ENCODE measurements at places on chromosomes 7 and 10.

- no peak for DNase-seq
Measured at GRCh38 chr10:14667781-14668180, 106.9 kb downstream of the FAM107B start.

- DNase-seq: no peak
Measured at GRCh38 chr7:128108641-128109423, 77.6 kb upstream of the LRRC4 start.

DNA sequence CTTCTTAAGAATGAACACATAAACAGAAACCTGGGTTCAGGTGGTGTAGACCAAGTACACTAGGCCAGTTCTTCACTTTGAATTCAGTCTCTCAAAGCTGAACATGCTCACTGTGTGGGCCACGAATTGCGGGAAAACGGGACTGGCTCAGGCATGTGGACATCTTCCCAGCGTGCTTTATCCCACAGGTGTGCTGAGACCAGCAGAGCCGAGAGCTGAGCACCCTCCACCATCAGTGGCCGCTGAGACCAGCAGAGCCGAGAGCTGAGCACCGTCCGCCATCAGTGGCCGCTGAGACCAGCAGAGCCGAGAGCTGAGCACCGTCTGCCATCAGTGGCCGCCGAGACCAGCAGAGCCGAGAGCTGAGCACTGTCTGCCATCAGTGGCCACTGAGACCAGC is 265.4 kb downstream of the DNAJB6 start:
- DNase-seq: no peak

GRCh38 chr10:95767884-95768556 is 12.1 kb downstream of the ENTPD1 start:
- DNase-seq: no peak

GRCh38 chr10:122336332-122336731 is 38.2 kb upstream of the PLEKHA1 start:
- no peak for DNase-seq

GRCh38 chr7:132492823-132493445 is 83.3 kb downstream of the PLXNA4 start:
- no peak for DNase-seq

Measured in psoas muscle (tissue), 8 donors.